IMR-90 (cell line): ENCODE measurements at places on chromosomes 4 and X.

DNA sequence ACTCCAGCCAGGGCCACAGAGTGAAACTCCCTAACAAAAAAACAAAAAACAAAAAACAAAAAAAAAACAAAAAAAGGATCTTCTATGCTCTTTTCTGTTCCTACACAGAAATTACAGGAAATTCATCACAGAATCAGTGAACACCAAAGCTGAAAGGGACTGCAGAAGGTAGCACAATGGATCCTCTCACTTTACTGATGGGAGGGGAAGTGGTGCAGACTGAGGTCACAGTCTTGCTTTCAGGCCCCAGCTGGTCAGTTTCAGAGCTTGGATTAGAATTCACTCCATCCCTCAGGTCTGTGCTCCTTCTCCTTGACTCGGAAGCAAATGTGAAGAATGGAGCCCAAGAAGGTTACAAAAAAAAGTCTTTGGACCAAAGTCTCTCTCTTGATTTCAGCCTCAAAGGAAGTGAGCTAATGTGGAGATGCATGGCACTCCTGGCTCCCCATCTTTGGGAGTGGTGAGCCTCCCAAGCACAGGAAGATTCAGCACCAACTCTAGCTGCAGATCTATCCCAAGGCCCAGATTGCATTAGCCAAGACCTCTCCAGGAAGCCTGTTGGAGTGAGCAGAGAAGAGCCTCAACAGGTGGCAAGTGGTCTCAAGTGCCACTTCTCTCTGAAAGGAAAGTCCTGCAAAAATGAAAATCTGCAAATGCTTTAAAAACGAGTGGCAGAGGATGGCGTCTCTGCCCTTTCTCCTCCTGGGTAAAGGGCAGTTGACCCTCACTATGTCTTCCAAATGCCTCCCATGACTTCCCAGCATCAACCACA is 176.0 kb downstream of the MAML3 start:
- H3K4me1 ChIP-seq, result peaks cover 3% of the 10 kb centered on the region; the same call in 1 of the 2 replicates
- no peaks in the 10 kb centered on the region for H3K27me3 ChIP-seq
- no peak overlapping the region for H3K27ac ChIP-seq
- H3K36me3 ChIP-seq, result no peaks in the 10 kb centered on the region
- H3K4me3 ChIP-seq, result no peak overlapping the region

- no peaks in the 10 kb centered on the region for H3K27me3 ChIP-seq
- H3K4me1 ChIP-seq, result no peaks in the 10 kb centered on the region
- no peak overlapping the region for H3K27ac ChIP-seq
- H3K36me3 ChIP-seq, result no peaks in the 10 kb centered on the region
- DNase-seq, result no peak
Measured at GRCh38 chr4:165915215-165915614, 42.2 kb downstream of the TLL1 start.

GRCh38 chr4:7629501-7630254 is 194.9 kb upstream of the PSAPL1 start:
- H3K4me3 ChIP-seq, result no peak overlapping the region
- no peak for DNase-seq
- no peak overlapping the region for H3K27ac ChIP-seq
- peaks cover 6% of the 10 kb centered on the region for H3K4me1 ChIP-seq

DNA sequence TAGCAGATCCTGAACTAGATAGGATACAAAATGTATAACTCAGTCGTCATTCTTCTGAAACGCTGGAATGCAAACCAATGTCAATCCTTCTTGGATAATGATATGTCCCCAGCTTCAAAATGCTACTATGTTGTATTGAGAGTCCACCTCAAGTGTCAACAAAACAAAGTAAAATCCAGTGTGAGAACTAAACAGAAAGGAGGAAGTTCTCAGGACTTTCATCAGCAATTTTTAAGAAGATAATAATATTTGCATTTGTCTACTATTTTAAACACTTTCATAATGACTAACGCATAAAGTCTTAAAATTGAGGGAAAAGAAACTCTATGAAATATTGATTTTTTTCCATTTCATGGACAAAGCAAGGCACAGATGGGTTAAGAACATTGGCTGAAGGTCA is 36.3 kb downstream of the SOD3 start:
- H3K27ac ChIP-seq, result no peak overlapping the region
- DNase-seq, result no peak
- no peak overlapping the region for H3K4me3 ChIP-seq
- no peaks in the 10 kb centered on the region for H3K4me1 ChIP-seq
- H3K27me3 ChIP-seq, result no peaks in the 10 kb centered on the region
- H3K36me3 ChIP-seq, result peaks cover 13% of the 10 kb centered on the region

DNA sequence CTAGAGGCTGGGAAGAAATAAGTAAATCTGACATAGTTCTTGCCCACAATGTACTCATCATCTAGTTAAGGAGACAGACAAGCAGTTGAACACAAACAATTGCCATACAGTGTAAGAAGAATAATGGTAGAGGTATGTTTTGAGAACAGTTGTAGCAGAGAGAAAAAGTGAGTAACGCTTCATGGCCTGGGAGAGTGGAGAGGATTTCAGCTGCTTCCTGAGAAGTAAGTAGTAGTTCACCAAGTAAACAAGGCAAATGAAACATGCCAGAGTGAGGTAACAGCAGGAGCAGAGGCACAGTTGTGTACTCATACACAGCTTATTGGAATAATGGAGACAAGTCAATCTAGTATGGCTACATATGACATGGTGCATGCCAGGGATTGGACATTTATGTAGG is 53.6 kb upstream of the RAP2C start:
- no peaks in the 10 kb centered on the region for H3K36me3 ChIP-seq
- no peak overlapping the region for H3K27ac ChIP-seq
- H3K4me1 ChIP-seq, result no peaks in the 10 kb centered on the region
- H3K4me3 ChIP-seq, result no peak overlapping the region
- peaks cover 1% of the 10 kb centered on the region; the same call in 1 of the 2 replicates for H3K27me3 ChIP-seq

- H3K36me3 ChIP-seq, result no peaks in the 10 kb centered on the region
- no peak overlapping the region for H3K4me3 ChIP-seq
- DNase-seq, result peak; percentile 27
- peaks cover 2% of the 10 kb centered on the region; the same call in 1 of the 2 replicates for H3K27me3 ChIP-seq
- no peak overlapping the region for H3K27ac ChIP-seq
- no peaks in the 10 kb centered on the region for H3K4me1 ChIP-seq
Measured at GRCh38 chrX:102950908-102951866, 14.1 kb downstream of the RAB40AL start.

GRCh38 chr4:122932763-122933162 is 10.4 kb upstream of the NUDT6 start:
- H3K27me3 ChIP-seq, result no peaks in the 10 kb centered on the region
- no peak overlapping the region for H3K27ac ChIP-seq
- no peaks in the 10 kb centered on the region for H3K4me1 ChIP-seq
- no peak overlapping the region for H3K4me3 ChIP-seq
- DNase-seq, result no peak

- H3K36me3 ChIP-seq, result no peaks in the 10 kb centered on the region
- no peaks in the 10 kb centered on the region for H3K27me3 ChIP-seq
- H3K4me3 ChIP-seq, result no peak overlapping the region
- no peak for DNase-seq
- H3K4me1 ChIP-seq, result no peaks in the 10 kb centered on the region
- no peak overlapping the region for H3K27ac ChIP-seq
Measured at GRCh38 chrX:121831601-121832000, 784.2 kb downstream of the GLUD2 start.

DNA sequence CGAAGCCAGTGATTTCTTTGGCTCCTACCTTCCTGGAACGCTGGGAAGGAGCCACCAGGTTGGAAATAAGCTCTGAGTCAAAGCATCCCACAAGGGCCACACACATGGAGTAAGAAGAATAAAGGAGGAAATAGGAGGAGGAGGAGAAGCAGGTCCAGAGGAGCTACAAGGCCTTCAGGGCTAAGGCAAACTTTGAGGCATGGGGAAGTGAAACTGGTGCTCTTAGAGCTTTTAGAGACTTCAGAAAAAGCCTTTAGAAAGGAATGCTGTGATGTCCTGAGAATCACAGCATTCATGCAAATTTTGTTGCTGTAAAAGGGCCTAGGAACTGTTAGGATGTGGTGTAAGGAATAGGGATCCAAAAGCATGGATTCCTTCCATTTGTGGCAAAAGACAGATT is 135.9 kb upstream of the ARHGEF9 start:
- H3K4me1 ChIP-seq, result no peaks in the 10 kb centered on the region
- no peak for DNase-seq
- no peaks in the 10 kb centered on the region for H3K36me3 ChIP-seq
- H3K27me3 ChIP-seq, result no peaks in the 10 kb centered on the region
- no peak overlapping the region for H3K27ac ChIP-seq

DNA sequence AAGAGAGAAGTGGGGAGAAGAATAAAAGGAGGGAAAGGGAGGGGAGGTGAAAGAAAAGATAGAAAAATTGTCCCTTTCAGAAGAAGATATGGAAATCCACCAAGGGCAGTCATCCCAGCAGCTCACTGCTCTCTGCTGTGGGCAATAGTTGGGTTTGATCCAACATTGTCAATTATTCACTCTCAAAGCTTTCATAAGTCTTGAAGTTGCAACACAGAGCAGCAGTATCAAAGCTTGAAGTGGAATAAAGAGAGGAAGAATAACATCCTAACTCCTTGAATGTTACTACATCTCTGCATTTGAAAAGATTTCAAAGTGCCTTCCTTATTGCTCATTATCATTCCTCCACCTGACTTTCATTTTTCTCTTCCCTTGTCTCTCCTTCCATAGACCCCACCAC is 62.3 kb upstream of the HHIP start:
- H3K36me3 ChIP-seq, result no peaks in the 10 kb centered on the region
- DNase-seq, result peak; percentile 47
- no peak overlapping the region for H3K4me3 ChIP-seq
- no peak overlapping the region for H3K27ac ChIP-seq
- H3K4me1 ChIP-seq, result peaks cover 4% of the 10 kb centered on the region; the same call in 1 of the 2 replicates

- no peak for DNase-seq
- H3K4me3 ChIP-seq, result no peak overlapping the region
- no peaks in the 10 kb centered on the region for H3K27me3 ChIP-seq
Measured at GRCh38 chr4:56158483-56158882, 209.7 kb downstream of the CEP135 start.

GRCh38 chr4:158155656-158156356 is 17.0 kb downstream of the GASK1B start:
- no peak overlapping the region for H3K4me3 ChIP-seq
- H3K27ac ChIP-seq, result no peak overlapping the region
- no peak for DNase-seq

DNA sequence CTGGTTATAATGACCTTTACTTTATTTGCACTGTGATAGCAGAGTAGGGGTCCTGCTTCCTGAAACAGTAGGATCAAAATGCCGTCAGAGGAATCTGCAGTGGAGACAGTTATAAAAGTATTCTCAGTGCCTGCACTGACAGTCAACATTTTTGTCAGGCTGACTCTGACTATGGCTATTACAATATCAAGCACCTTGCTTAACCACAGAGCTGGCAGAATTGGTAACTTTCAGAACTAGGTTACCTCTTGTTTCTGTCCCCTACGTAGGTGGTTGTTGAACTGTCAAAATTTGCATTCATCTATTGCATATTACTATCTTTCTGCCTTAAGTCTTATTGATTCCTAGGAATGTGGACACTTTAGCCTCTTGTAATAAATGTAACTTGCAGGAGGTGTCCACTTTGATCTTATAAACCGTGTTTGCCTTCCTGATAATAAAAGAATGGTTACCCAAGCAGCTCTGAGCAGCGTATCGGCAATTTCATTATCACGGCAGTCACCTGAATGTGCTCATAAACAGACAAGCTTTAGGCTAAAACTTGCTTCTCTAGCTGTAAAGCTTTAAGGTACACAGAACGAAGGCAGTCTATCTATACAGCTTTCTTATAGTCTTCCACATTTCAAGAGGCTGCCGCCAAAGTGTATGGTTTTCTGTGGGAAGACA is 353.0 kb upstream of the GALNT7 start:
- no peak for DNase-seq
- no peaks in the 10 kb centered on the region for H3K27me3 ChIP-seq
- H3K4me3 ChIP-seq, result no peak overlapping the region

DNA sequence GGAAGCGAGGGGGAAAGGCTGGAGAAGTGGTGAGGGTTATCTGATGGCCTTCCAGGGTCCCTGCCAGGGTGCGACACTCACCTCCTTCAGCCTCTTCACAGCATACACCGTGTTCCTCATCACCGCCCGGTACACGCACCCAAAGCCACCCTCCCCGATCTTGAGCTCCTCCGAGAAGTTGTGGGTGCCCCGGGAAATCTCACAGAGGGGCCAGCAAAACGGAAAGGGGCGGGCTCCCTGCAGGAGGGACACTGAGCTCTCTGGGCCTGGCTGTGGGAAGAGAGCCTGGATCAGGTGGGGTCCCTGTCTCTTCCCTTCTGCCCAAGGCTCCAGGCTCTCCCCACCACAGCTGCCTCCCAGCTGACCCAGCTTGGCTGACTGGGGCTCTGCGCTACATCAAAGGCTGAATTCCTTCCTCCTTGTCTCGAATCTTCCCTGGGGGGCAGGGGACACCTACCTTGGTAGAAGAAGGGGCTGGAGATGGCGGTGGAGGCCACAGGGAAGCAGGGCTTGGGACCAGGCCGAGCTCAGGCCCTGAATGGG is 1.1 kb downstream of the IRAK1 start:
- no peaks in the 10 kb centered on the region for H3K27me3 ChIP-seq
- no peak for DNase-seq
- peaks cover 24% of the 10 kb centered on the region for H3K4me1 ChIP-seq
- peak overlapping the region; percentile 59 for H3K4me3 ChIP-seq

DNA sequence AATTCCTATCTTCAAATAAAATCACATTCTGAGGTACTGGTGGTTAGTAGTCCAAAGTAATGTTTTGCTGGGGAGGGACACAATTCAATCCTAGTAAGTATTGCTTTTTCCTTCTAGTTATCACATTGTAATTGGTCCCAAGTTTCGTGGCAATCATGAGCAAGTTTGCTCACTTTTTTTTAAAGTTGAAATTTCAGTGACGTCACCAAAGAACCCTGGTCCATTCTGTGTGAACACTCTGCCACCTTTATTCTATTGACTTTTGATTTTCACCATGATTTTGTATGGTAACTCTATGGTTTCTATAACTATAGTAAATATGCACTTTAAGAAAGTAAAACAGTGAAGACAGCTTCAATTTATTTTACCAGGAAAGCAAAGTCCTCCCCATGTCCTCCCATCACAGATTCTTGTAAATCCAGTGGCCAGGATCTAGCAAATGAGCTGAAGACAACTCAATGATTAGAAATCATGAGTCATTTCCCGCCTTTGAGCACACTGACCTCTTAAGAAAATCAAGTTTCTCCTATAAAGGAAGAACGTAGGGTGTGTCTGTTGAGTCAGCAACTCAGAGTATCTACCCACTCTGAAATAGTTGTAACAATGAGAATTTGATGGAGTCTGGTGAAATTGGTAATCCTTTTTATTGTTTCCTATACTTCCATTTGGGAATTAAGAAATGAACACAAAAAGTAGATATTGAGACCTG is 1306.6 kb upstream of the PABPC4L start:
- no peak overlapping the region for H3K27ac ChIP-seq
- no peaks in the 10 kb centered on the region for H3K4me1 ChIP-seq
- H3K27me3 ChIP-seq, result no peaks in the 10 kb centered on the region
- DNase-seq, result peak; percentile 86
- no peaks in the 10 kb centered on the region for H3K36me3 ChIP-seq

DNA sequence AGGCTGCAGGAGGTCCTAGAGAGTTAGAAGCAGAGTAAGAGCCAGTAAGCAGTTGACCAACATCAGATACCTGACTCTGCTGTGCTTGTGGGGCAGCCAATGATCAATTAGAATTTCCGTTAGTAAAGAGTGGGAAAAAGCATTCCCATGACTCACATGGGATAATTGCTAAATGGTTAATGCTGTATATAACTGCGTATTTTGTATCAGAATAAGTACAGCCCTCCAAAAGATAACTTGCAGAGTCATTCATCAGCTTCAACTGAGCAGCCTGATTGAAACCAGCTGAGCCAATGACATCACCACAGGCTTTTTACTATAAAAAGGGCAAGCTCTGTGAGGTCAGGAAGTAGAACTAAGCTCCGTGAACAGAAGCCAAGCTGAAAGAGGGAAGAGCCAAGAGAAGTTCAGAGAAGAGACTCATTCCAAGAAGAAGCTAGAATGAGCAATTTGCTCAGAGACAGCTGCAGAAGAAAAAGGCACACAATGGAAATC is 67.9 kb downstream of the PPP3CA start:
- H3K36me3 ChIP-seq, result no peaks in the 10 kb centered on the region
- DNase-seq, result peak; percentile 97
